ENCODE measurements at places on chromosomes 2 and 18. TPM values are rescaled to one million over a fixed set of nuclear protein-coding genes. Genes with fewer than 3 reads are reported as not detected.
A peak's percentile ranks its signal among the peaks of the same experiment; 100 is the strongest.

The EGR4 gene
- total RNA-seq = not detected

The DCAF17 gene
- 13.1 TPM for total RNA-seq

DNA sequence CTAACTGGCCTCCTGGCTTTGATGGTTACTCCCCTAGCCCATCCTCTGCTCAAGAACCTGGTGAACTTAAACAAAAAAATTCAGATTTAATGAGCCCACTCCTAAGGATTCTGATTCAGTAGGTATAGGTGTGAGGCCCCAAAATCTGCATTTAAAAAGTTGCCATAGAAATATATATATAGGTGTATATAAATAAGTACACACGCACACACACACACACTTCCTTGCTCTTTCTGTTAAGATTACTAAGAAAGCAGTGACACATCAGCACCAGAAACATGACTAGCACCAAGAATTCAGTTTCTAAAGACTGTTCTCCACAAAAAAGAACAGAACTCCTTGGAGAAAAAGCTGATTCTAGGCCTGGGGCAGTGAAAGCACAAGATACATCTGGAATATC, 17.8 kb downstream of the EML6 start:
- H3K27me3 ChIP-seq = peaks cover 53% of the 10 kb centered on the region
- peak; percentile 30 for DNase-seq
- no peak overlapping the region for H3K4me3 ChIP-seq
- H3K27ac ChIP-seq = no peak overlapping the region

DNA sequence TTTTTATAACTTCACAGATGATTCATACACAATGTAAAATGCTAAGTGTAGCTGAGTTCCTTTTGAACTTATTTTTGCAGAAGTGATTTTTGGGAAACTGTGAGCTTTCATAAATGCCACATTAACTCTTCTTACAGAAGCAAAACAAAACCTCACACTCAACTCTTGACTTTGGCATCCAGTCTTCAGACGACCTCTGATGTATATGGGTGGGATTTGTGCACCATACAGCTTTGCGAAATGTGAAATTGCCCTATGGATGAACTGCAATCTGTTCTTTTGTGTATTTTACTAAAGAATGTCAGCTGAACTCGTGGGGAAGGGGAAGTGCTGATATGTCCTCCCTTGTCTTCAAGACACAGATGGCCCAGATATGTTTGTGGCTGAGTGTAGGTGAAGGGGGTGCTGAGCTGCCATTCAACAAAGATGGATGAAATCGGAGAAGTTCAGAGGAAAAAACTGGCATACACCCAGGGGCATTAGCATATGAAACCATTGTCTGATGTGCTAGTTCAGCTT, 218.3 kb downstream of the PTGR3 start:
- H3K27ac ChIP-seq = no peak overlapping the region
- peak; percentile 6 for DNase-seq
- H3K4me3 ChIP-seq = no peak overlapping the region
- H3K36me3 ChIP-seq = no peaks in the 10 kb centered on the region
- H3K4me1 ChIP-seq = peaks cover 8% of the 10 kb centered on the region

The C2orf78 gene
- not detected for total RNA-seq

GRCh38 chr18:13321923-13322322, 103.4 kb downstream of the LDLRAD4 start:
- no peaks in the 10 kb centered on the region for H3K27me3 ChIP-seq
- no peaks in the 10 kb centered on the region for H3K4me1 ChIP-seq
- no peak for DNase-seq
- no peak overlapping the region for H3K4me3 ChIP-seq
- no peaks in the 10 kb centered on the region for H3K36me3 ChIP-seq

DNA sequence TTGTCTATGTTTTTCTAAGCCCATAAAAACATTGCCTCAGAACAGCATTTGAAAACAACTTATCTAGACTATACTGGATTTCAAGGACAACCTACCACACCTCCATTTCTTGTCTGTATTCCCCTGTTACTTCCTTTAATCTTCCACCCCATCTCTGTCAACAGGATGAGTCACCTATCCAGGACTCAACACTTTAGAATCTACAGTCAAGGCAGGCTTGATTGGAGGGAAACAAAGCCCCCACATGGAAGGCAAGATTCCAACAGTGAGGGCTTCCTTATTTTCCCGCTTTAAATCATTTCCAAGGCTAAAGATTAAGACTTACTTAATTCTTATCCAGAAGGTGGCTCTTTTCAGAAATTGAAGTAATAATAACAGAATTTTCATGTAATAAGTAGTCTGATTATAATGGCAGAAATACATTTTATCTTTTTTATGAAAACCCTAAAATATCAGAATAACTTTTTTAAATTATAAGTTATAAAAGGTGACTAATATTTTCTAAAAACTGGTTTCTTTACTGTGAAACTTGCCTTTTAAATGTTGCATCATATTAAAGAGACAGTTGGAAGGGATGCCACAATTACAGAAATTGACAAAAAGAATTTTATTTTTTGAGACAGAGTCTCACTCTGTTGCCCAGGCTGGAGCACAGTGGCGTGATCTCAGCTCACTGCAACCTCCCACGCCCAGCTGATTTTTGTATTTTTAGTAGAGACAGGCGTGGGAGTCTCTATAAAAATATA, 138.7 kb upstream of the CCDC150 start:
- H3K27ac ChIP-seq = no peak overlapping the region
- no peaks in the 10 kb centered on the region for H3K4me1 ChIP-seq

The PROM2 gene
- not detected for total RNA-seq

DNA sequence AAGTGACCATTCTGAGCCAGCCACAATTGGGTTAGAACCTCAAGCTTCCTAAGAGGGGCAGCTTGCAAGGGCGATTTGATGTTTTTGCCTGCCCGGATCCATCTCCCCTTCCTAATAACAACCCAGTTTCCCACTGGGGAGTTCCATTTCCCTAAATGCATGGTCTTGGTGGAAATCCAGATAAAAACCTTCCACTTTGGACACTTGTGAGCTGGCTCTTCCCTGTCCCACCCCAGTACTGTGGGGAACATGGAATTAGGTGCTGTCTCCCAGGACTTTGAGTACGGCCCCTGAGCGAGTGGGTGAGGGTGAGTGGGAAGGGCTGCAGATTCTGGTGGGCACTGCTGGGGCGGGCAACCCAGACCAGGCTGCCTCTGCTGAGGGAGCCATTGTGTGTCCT, 122.3 kb downstream of the DDX1 start:
- H3K27ac ChIP-seq = no peak overlapping the region
- no peaks in the 10 kb centered on the region for H3K27me3 ChIP-seq
- H3K36me3 ChIP-seq = no peaks in the 10 kb centered on the region
- H3K4me1 ChIP-seq = no peaks in the 10 kb centered on the region
- no peak overlapping the region for H3K4me3 ChIP-seq

Data from IMR-90 (cell line).